Frontal cortex (tissue), 4 donors: ENCODE measurements at places on chromosomes 6 and 20. TPM values are rescaled to one million over a fixed set of nuclear protein-coding genes. Genes with fewer than 3 reads are reported as not detected.

- DNase-seq = no peak
These were observed 33.5 kb downstream of the PNLDC1 start for GRCh38 chr6:159833556-159833955.

DNA sequence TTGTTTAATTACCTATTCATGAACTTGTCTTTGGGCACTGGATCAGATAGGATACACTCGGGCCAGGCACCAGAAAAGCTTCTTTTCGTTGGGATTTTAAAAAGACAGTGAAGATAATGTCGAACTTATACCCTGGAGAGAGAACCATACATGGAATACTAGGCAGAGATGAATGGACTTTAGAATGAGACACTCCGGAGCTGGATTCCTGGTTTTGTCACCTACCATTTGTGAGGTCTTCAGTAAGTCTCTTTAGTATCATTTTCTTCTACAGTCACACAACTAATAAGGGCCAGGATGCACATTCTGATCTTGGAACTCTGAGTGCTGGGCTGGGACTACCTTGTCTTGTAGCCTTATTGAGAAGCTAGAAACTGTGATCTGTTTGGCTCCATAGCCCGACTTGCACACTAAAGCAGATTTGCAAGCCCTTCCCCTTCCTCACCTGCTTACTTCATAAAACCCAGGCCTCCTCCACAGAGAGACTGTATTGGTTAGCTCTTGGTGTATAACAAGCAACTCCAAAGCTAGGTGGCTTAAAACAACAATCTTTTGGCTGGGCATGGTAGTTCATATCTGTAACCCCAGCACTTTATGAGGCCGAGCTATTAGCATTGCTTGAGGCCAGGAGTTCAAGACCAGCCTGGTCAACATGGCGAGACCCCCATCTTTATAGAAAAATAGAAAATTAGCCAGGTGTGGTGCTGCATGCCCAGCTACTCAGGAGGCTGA is 7.4 kb upstream of the IFT52 start:
- DNase-seq = no peak

DNA sequence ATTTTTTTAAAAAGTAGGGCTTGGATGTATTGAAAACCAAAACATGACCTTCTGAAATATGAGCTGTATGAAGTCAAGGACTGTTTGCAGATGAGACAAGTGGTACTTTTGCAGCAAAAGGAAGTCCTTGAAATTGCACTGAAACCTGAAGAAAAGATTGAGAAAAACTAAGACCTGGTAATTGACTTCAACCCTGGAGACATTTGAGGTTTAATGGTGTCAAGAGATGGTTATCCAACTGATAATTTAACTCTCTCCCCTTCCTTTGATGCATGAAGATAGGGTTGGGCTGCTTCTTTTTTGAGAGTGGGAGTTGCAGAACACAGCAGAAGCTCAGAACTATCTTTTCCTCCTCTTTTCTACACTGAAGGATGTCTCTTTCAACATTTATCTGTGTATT is 180.9 kb upstream of the DTNBP1 start:
- no peak for DNase-seq

- no peak for DNase-seq
These were observed 47.8 kb downstream of the SHLD1 start for GRCh38 chr20:5797843-5798462.

GRCh38 chr20:58398254-58398653 is 9.2 kb downstream of the VAPB start:
- DNase-seq = no peak

DNA sequence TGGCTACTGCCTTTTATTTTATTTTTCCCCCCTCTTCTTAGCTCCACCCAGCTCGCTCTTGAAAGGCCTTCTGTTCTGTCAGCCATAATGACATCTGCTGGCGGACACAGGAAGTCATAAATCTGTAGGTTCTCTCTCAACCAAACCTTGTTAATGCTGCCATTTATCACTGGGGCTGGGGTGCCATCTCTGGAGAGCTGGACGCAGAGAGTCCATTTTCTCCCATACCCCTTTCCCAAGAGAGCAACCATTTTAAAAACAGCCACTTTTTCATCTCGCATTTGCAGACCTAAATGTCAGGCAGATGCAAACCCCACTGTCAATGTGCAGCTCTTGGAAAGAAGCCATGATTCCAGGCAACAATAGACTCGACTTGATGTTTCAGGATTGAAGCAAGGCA is 13.0 kb upstream of the TSHZ2 start:
- DNase-seq = no peak

- no peak for DNase-seq
These were observed 775 bp downstream of the PFDN4 start for GRCh38 chr20:54208548-54209176.

- no peak for DNase-seq
These were observed 598 bp downstream of the TBP start for GRCh38 chr6:170554796-170555137.

DNA sequence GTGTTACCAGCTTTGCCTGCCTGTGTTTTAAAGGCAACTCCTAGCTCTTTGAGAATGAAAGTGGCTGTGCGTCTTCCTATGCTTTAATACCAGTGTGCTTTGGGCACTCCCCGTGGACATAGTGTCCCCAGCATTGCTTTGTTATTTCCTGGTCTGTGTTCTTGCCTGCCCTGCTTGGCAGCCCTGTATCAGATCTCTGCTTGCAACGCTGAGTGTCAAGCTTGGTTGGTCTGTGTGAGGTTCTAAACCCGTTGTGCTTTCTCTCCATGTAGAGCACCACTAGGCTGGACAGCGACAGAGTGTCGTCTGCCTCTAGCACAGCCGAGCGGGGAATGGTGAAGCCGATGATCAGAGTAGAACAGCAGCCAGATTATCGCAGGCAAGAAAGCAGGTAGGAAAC is 80.2 kb downstream of the AFDN start:
- peak; percentile 29 for DNase-seq

DNA sequence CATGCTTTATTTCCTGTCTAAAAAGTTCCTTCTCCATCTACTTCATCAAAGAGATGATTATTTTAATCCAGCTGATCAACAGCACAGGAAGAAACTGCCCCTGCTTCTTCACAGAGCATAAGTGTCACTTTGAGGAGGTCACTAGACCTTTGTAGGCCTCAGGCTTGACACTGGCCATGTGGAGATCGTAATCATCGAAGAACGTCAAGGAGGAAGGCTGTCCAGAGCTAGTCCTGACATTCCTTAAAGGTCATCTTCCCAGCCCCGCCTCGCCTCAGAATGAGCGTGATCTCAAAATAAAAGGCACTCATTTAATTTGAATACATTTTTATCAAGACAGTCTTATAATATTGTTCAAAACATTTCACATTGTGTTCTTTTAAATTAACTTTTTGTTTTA is 445.7 kb upstream of the CDH4 start:
- DNase-seq = no peak

- peak; percentile 94 for DNase-seq
These were observed 1.9 kb upstream of the C6orf62 start for GRCh38 chr6:24720604-24721460.

DNA sequence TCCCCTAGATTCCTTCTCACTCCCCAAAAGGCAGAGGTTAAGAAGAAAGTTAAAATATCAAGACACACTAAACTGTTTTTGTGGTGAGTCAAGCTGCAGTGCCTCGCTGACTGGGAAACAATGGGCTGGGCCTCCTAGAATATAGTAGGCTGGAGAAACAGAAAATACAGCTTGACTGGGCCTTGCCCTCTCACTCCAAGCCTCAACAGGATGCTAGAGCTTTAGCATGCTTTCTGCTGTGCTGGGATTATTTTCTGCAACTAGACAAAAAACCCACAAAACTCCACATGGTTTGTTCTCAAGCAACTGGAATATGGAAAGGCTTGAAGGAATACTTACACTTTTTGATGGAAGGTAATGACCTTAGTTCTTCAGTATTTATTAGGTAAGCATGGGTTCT is 27.9 kb downstream of the FOXO3 start:
- DNase-seq = no peak

DNA sequence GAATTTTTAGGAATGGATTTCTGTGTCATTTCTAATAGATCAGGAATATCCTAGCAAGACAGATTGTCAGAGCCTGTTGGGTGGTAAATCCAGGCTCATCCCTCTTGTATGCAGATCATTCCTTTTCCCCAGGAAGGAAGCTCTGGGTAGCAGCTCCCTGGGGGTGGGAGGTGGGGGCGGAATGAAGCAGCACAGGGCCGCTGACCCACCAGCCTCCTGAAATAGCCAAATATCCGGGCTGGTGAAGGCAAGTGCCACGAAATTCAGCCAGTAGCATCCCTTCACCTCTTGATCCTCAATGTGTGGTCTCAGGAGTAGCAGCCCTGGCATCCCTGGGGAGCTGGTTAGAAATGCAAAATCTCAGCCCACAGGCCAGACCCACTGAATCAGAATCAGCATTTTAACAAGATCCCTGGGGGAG is 256.9 kb downstream of the LRFN2 start:
- no peak for DNase-seq

GRCh38 chr6:115934829-115935228 is 125.9 kb downstream of the FRK start:
- no peak for DNase-seq

- no peak for DNase-seq
These were observed 96.6 kb downstream of the SULF2 start for GRCh38 chr20:47688385-47689381.

DNA sequence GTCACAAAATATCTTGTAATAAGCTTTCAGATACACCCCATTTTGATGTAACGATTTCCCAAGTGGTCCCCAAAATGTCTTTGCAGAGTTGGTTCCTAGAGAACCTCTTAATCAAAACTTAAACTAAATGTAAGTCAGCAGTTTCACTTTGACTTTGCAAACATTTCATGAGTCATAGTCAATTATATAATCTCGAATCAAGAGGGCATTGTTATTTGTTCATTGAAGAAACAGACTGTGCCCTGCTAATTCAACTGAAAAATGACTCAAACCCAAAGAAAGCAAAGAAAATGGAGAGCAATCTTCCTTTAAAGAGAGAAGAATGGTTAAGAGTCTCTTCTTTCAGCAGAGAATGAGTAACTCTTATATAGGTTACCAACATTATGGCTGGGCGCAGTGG is 58.3 kb downstream of the IPCEF1 start:
- DNase-seq = no peak

- DNase-seq = no peak
These were observed 48.6 kb upstream of the RCAN2 start for GRCh38 chr6:46539866-46540265.

DNA sequence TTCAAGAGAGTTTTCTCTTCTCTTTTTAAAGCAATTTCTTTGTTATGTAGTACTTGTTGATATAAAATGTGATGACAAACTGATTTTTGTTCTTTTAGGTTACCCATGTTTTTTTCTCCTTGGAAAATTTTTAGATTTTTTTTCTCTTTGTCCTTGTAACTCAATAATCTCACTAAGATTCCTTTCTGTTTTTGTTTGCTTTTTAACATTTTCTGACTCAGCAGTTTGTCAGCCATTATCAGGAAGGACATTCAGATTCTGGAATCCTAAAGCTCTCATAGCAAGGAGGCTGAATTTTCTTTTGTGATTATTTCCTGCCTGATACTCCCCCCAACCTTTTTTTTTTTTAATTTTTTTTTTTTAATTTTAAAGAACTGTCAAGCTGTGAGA is 75.2 kb upstream of the CITED2 start:
- no peak for DNase-seq

DNA sequence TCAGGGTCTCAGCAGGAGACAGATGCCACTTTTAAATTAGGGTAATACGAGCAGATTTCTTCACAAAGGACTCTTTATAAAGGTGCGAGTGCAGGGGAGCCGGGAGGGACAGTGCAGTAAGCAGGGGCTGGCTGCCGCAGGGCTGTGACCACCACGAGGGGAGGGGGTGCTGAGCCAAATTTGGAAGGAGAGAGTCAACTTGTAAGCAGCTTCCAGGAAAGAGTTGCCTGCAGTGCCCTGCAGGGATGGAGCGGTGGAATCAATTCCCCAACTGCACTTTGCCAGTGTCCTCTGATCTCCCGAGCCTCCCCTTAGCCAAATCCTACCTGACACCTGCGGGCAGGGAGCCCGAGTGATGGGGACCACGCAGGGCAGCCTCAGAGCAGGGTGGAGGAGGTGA is 13.9 kb upstream of the CCDC167 start:
- DNase-seq = no peak

GSTA2 gene
- not detected for total RNA-seq

CFB gene
- total RNA-seq = 0.82 TPM

SNX14 gene
- 291 TPM for total RNA-seq

GPR63 gene
- 13.9 TPM for total RNA-seq

RIPOR3 gene
- 0.41 TPM for total RNA-seq

MYBL2 gene
- total RNA-seq = 0.41 TPM

CD2AP gene
- total RNA-seq = 17.9 TPM

ECT2L gene
- total RNA-seq = 0.82 TPM

WFDC8 gene
- total RNA-seq = not detected

CLIC5 gene
- 1.2 TPM for total RNA-seq
